ENCODE measurements at places on chromosomes 6 and 20. TPM values are rescaled to one million over a fixed set of nuclear protein-coding genes. Genes with fewer than 3 reads are reported as not detected.

SGK2 gene
- total RNA-seq, result not detected

FOXA2 gene
- not detected for total RNA-seq

RAD21L1 gene
- not detected for total RNA-seq

RGS17 gene
- total RNA-seq, result not detected

VSTM2L gene
- 1.5 TPM for total RNA-seq

KIF25 gene
- total RNA-seq, result not detected
